ENCODE measurements at places on chromosomes 16 and 17. TPM values are rescaled to one million over a fixed set of nuclear protein-coding genes. Genes with fewer than 3 reads are reported as not detected.
A peak's percentile ranks its signal among the peaks of the same experiment; 100 is the strongest.

DNA sequence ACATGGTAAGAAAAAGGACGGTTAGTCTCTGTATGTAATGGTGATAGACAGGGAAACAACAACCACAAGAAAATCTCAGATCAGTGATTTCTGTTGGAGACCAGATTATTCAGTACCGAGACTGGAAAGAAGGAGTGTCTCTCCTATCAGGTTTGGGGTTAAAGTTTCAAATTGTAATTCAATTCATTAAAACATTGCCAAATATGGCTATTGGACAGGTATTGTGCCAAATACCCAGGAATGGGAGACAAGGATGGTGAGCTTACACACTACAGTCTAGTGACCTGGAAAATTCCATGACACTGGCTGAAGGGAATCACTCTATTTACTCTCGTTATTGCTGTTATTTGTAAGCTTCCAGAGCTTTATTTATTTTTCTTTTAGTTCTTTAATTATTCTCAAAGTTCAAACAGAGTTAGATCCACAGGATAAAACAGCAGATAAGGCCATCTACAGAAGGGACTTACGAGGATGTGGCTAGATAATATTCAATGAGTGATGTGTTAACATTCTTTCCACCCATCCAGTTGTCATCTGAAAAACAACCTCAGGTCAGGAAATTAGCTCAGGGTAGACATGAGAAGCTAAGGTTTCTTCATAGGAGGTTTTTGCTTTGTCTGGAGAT, 25.1 kb upstream of the MMD start:
- DNase-seq: no peak

DNA sequence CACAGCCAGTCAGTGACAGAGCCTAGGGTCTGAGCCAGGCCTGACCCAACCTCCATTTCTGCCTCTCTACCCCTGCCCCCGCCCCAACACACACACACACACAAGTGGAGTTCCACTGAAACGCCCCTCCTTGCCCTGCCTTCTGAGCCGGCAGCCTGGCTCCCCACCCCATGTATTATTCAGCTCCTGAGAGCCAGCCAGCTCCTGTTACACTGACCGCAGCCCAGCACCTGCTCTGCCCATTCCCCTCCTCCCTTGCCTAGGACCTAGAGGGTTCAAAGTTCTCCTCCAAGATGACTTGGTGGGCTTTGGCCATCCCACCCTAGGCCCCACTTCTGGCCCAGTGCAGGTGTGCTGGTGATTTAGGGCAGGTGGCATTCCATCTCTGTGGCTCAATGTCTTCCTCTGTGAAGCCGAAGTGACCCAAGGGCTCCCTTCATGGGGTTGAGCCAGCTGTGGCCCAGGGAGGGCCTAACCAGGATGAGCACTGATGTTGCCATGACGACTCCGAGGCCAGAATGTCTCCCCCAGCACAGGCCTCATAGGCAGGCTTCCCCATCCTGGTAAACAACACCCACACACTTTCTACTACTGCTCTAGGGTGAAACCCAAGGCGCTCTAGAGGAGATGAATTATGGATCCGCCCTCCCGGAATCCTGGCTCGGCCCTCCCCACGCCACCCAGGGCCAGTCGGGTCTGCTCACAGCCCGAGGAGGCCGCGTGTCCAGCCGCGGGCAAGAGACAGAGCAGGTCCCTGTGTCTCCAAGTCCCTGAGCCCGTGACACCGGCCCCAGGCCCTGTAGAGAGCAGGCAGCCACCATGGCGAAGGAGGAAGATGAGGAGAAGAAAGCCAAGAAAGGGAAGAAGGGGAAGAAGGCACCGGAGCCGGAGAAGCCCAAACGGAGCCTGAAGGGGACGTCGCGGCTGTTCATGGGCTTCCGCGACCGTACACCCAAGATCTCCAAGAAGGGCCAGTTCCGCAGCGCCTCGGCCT, 9.7 kb downstream of the MYO15A start:
- no peak for DNase-seq

GRCh38 chr16:63612462-63613227, 1509.2 kb downstream of the CDH11 start:
- no peak for DNase-seq

GRCh38 chr17:44911133-44912001, 3.9 kb downstream of the GFAP start:
- no peak for DNase-seq

Gene KRT9
- polyA plus RNA-seq: 1.7 TPM

Gene ABI3
- not detected for polyA plus RNA-seq

DNA sequence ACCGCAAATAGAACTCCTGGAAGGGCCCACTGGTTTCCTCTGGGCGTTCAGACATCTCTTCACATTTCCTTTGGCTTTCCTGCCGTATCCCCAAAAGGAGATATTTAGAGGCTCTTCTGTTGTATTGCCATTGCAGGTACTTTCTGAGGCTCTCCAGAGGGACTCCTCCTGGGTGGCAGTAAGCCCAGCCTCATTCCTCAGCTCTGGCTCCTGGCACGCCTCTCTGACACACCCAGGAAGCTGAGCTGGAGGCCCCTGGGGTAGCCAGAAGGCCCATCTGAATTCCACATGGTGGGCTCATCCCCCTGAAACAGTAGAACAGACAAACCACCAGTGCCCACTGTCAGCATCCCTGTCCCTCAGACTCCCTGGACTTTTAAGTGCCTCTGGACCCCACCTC, 206.7 kb downstream of the PARN start:
- peak; percentile 13 for DNase-seq

DNA sequence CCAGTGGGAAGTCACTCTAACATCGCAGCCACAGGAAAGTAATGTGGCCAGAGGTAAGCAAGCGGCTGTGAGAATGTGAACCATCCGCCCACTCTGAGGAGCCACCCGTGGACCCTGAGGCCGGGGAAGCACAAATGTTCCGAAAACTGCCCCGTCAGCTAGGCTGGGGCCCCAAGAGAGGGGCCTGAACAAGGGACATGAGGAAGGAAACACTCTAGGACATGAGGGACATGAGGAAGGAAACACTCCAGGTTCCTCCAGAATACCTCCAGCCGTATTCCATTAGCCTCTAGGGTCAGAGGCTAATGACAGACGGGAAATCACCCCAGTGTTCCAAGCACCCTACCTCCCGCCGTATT, 317 bp downstream of the TEFM start:
- no peak for DNase-seq

Gene RAD51C
- polyA plus RNA-seq: 37.8 TPM

- no peak for DNase-seq
Measured at GRCh38 chr17:64426596-64426995, 22.3 kb upstream of the MILR1 start.

DNA sequence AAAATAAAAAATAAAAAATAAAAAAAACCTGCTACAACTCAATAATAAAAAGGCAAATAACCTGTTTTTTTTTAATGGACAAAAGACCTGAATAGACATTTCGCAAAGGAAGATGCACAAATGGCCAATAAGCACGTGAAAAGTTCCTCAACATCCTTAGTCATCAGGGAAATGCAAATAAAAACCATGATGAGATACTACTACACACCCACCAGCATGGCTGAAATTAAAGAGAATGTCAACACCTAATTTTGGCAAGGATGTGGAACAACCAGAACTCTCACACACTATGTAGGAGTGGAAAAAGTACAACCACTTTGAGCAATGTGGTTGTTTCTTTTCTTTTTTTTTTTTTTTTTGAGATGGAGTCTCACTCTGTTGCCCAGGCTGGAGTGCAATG, 24.6 kb downstream of the COG7 start:
- DNase-seq: no peak

Gene C17orf78
- not detected for polyA plus RNA-seq

DNA sequence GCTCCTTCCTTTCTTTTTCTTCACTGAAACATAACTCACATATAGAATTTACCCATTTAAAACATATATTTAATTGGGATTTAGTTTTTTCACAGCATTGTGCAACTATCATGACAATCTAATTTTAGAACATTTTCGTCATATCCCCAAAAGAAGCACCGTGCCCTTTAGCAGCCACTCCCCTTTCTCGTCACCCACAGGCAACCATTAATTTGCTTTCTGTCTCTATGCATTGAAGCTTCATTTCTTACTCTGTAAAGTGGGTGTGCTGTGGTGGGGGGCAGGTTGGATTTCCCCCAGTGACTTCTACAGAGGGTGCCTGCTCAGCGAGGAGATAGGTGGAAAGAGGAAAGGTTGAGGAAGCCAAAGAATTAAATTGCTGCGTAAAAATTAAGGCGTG, 35.8 kb downstream of the MRC2 start:
- DNase-seq: no peak

GRCh38 chr17:38454532-38454931, 26.3 kb downstream of the ARHGAP23 start:
- no peak for DNase-seq

Gene KCNAB3
- polyA plus RNA-seq: 0.81 TPM

GRCh38 chr17:2058586-2059546, 4.0 kb downstream of the HIC1 start:
- DNase-seq: no peak

GRCh38 chr17:67080804-67081203, 36.5 kb downstream of the CACNG1 start:
- DNase-seq: no peak

GRCh38 chr16:1174477-1175357, 21.8 kb downstream of the CACNA1H start:
- no peak for DNase-seq

Gene NOD2
- polyA plus RNA-seq: 0.44 TPM

GRCh38 chr17:57918017-57918895, 37.0 kb downstream of the CUEDC1 start:
- no peak for DNase-seq

- DNase-seq: peak; percentile 89
Measured at GRCh38 chr16:56742030-56742984, 12.4 kb downstream of the NUP93 start.

Gene SLC16A13
- 10.2 TPM for polyA plus RNA-seq

DNA sequence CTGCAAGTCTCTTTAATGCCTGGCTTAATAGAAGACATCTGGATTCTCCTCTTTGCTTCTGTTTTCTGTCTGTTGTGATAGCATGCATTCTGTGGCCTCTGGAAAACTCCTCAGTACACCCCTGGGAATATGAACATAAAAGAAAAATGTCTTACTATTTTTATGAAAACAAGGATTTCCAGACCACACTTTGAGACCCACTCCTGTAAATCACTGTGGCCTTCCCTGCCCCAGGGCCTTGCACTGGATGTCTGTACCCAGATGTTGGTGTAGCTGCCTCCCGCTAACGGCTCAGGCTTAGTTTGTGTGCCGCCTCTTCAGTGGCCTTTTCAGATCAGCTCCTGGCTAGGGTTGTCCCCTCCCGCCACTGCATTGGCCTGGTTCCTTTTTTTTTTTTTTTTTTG, 126.6 kb downstream of the SOCS1 start:
- DNase-seq: no peak

Gene ZFP3
- polyA plus RNA-seq: 0.58 TPM

Gene FOXJ1
- polyA plus RNA-seq: 0.12 TPM

GRCh38 chr16:80788027-80788426, 16.4 kb downstream of the CDYL2 start:
- DNase-seq: no peak

Gene TRPV3
- 3.5 TPM for polyA plus RNA-seq
